ENCODE measurements at places on chromosomes 11 and 22. TPM values are rescaled to one million over a fixed set of nuclear protein-coding genes. Genes with fewer than 3 reads are reported as not detected.

GRCh38 chr11:13327421-13327820, 49.8 kb downstream of the BMAL1 start:
- H3K4me3 ChIP-seq, result no peak overlapping the region
- no peak overlapping the region for H3K27ac ChIP-seq
- no peak for DNase-seq
- no peaks in the 10 kb centered on the region for H3K27me3 ChIP-seq

- peaks cover 37% of the 10 kb centered on the region for H3K27me3 ChIP-seq
- peak overlapping the region; percentile 63 for H3K4me3 ChIP-seq
- H3K4me1 ChIP-seq, result peaks cover 43% of the 10 kb centered on the region
These were observed 760 bp upstream of the CELSR1 start for GRCh38 chr22:46537946-46538813.

DNA sequence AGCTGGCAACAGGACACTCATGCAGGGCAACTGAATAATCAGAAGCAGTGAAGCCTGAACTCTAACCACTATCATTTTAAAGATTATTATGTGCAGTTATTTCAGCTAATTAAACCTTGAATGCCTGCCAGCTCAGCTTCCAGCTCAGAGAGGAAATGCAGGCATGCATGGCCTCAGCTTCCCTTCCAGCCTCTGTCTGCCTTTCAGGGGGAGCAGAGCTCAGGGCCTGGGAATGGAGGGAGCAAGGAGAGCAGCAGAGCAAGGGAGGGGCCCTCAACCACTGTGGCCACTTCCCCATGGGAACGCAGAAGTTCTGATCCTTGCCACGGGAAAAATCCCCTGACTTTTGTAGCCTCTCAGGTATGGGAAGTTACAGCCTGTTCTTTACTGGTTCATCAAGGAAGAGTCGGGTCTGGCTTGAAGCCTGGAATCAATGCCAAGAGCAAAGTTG, 32.5 kb upstream of the APLNR start:
- H3K4me1 ChIP-seq, result peaks cover 12% of the 10 kb centered on the region
- no peak for DNase-seq
- no peak overlapping the region for H3K4me3 ChIP-seq
- H3K27me3 ChIP-seq, result no peaks in the 10 kb centered on the region

Gene PIH1D2
- total RNA-seq, result 2.2 TPM

- no peak overlapping the region for H3K27ac ChIP-seq
- H3K36me3 ChIP-seq, result no peaks in the 10 kb centered on the region
- H3K4me1 ChIP-seq, result no peaks in the 10 kb centered on the region
- DNase-seq, result no peak
These were observed 476.7 kb upstream of the CCDC179 start for GRCh38 chr11:23336961-23337360.

GRCh38 chr11:62601122-62601371, 618 bp downstream of the MTA2 start:
- peaks cover 55% of the 10 kb centered on the region for H3K4me1 ChIP-seq
- DNase-seq, result peak; percentile 88
- no peaks in the 10 kb centered on the region for H3K27me3 ChIP-seq
- peak overlapping the region; percentile 99 for H3K27ac ChIP-seq

DNA sequence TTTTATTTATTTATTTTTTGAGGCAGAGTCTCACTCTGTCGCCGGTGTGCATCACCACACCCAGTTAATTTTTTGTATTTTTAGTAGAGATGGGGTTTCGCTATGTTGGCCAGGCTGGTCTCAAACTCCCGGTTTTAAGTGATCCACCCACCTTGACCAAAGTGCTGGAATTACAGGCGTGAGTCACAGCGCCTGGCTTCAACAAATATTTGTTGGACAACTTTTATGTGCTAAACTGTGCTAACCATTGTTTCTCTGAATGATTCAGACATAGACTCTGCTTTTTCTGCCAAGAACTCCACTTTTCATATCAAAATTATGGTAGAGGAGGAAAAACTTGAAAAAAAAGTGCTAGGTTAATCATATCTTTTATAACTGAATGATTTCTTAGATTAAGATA, 36.3 kb downstream of the MMP7 start:
- H3K27me3 ChIP-seq, result no peaks in the 10 kb centered on the region
- no peaks in the 10 kb centered on the region for H3K36me3 ChIP-seq
- peaks cover 3% of the 10 kb centered on the region for H3K4me1 ChIP-seq

- no peak for DNase-seq
- H3K4me1 ChIP-seq, result no peaks in the 10 kb centered on the region
- H3K27ac ChIP-seq, result no peak overlapping the region
- H3K36me3 ChIP-seq, result no peaks in the 10 kb centered on the region
- no peak overlapping the region for H3K4me3 ChIP-seq
These were observed 612.6 kb downstream of the TBC1D22A start for GRCh38 chr22:47374901-47375575.

Gene TRIM68
- 5.6 TPM for total RNA-seq

DNA sequence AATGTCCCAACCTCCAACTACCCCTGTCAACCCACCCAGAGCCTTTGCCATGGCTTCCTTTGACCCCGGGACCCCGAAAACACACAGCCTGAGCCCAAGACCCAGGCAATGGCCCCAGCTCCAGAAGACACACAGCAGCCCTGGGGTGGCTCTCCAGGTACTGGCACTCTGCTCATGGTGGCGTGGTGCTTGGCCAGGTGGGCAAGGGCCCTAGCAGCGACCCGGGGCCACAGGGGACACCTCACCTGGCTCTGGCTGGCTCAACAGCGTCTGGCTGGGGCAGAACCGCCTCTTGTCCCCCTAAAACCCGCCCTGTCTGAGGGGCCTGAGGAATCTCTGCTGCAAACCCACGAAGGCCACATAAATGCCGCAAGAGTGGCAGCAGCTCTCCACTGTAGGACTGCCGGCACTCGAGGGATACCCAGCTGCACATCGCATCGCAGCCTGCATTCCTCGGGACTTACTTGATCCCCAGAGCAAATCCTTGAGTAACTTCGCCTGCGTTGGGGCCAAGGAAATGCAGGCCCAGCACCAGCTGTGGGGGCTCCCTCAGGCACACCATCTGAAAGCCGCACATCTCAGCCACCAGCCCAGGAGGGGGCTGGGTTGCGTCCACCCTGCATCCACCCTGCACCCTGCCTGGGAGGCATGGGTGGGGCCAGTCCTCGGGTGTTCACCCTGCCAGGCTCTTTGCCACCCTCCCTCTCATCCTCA, 23.1 kb upstream of the GNB1L start:
- H3K36me3 ChIP-seq, result no peaks in the 10 kb centered on the region
- peaks cover 54% of the 10 kb centered on the region for H3K4me1 ChIP-seq
- no peaks in the 10 kb centered on the region for H3K27me3 ChIP-seq
- H3K27ac ChIP-seq, result no peak overlapping the region
- peak; percentile 64 for DNase-seq

DNA sequence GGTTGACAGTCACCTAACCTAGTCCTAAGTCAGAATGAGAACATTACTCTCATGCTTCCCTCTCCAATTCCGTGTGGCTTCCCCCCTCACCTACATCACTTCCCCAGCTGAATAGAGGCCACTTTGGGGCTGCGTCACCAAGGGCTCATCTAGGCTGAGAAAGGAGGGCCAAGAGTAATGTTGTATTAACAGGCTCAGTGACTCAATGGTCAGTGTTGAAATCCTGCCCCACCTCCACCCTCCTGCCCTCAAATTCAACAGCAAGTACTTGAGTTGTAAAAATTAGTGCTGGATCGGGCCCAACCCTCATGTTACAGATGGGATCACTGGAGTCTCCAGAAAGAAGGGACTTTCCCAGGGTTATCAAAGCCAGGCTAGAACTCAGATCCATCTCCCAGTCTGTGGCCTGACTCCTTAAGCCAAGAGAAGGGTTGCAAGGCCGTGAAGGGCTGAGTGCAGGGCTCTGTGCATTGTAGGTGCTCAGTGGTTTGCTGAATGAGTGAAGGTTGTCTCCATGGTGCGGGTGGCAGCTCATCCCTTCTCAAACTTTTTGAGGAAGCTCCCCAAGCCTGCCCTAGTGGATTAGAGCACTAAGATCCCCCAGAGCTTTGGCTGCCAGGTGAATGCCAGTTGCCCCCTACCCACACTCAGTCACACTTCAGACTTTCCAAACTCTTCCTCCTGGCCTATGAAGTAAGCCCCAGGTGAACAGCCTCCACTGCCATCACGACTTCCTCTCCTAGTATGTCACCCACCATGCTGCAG, 3.2 kb downstream of the DGAT2 start:
- peak overlapping the region; percentile 56 for H3K27ac ChIP-seq
- H3K4me3 ChIP-seq, result no peak overlapping the region
- peaks cover 7% of the 10 kb centered on the region for H3K27me3 ChIP-seq
- H3K36me3 ChIP-seq, result no peaks in the 10 kb centered on the region

- no peak overlapping the region for H3K4me3 ChIP-seq
- H3K4me1 ChIP-seq, result no peaks in the 10 kb centered on the region
- H3K36me3 ChIP-seq, result no peaks in the 10 kb centered on the region
- no peak overlapping the region for H3K27ac ChIP-seq
- no peak for DNase-seq
These were observed 158.6 kb upstream of the CARD18 start for GRCh38 chr11:105298174-105298573.

Gene NECTIN1
- total RNA-seq, result 176 TPM

DNA sequence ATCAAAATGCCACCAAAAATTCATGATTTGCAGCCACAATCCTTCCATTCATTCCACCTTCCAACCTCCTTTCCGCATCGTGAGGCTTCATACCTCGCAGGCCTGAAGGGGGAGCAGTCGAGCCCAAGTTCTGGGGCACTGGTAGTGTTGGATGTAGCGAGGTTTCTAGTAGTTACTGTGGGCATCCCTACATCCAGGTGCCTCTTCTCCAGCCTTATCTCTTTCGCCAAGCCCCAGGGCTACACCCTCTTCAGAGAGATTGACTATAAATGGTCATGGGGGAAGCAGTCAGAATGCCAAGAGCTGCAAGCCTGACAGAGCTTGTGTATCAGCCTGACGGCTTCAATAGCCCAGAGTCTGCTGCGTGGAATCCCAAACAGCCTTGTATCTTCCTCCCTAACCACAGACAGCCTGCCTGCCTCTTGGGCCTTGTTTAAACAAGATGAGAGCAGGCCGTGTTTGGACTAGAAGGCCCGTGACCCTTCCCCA, 28.9 kb downstream of the CLMP start:
- DNase-seq, result no peak
- H3K27ac ChIP-seq, result no peak overlapping the region
- H3K4me3 ChIP-seq, result no peak overlapping the region
- H3K4me1 ChIP-seq, result no peaks in the 10 kb centered on the region

DNA sequence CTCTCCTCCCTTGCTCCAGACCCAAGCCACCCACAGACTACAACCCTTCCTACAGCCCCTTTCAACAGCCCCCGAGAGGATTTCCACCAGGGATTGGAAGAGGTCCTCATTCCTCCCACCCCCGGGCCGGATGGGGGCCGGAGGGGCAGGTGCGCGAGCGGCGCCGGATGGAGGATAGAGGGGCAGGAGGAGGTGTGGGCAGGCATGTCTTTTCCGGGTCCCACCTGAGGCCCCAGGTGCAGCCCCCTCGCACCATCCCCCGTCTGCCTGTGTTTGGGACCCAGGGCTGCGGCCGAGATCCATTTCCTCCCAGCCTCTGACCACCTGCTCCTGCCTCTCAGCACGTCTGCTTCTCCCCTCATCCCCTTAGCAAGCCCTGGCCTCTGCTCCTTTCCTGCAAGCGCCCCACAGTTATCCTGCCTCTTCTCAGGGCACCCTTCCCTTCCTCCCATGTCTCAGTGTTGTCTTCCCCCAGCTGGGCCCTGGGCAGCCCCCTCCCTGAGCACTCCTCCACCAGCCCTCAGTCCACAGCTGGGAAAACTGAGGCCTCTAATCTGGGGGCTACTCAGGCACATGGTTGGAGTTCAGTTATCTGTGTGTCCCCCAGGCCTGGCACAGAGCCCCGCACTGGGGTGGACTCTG, 19.3 kb upstream of the CBX7 start:
- H3K4me1 ChIP-seq, result peaks cover 46% of the 10 kb centered on the region
- no peaks in the 10 kb centered on the region for H3K27me3 ChIP-seq
- peak; percentile 57 for DNase-seq

DNA sequence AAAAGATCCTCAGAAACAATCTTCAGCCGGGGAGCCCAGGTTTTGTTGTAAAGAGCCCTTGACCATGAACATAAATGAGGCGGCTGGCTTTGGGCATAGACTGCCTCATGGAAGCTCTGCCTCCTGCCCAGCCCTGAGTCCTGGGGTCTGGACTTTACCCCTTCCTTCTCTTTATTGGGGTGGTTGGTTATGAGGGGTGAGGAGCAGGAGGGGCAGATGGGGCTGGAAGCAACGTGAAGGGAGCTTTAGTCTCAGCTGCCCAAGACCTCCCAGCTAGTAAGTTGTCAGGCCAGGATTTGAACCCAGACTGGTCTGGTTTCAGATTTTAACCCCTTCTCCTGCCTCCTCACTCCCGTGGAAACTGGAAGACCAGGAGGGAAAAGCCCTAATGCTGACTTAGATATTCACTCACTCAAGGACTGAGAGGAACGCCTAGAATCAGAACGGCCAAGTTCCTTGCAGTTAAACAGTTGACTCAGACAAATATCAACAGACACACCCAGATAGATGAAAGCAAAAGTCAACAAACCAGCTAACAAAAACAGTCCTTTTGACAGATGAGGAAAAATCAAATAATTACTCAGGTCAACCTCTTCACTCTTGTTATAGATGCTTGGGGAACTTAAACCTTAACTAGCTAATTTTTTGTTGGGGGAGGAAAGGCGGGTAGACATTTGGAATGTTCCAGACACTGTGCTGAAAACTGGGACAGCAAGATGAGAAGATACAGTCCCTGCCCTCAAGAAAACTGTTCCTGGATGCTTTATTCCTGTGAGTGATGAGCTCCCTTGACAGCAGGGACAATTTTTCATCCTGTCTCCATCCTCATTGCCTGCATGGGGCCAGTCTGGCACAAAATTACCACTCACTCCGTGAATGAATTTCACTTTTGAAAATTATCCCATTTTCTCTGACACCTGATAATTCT, 20.8 kb upstream of the ARRB1 start:
- no peak overlapping the region for H3K4me3 ChIP-seq
- H3K27ac ChIP-seq, result peak overlapping the region; percentile 74
- no peaks in the 10 kb centered on the region for H3K27me3 ChIP-seq
- no peaks in the 10 kb centered on the region for H3K36me3 ChIP-seq
- peaks cover 19% of the 10 kb centered on the region for H3K4me1 ChIP-seq
- no peak for DNase-seq

GRCh38 chr22:46650078-46650810, 30.1 kb downstream of the GRAMD4 start:
- H3K4me3 ChIP-seq, result no peak overlapping the region
- H3K36me3 ChIP-seq, result no peaks in the 10 kb centered on the region
- peak overlapping the region; percentile 20 for H3K27ac ChIP-seq
- DNase-seq, result no peak
- peaks cover 57% of the 10 kb centered on the region for H3K4me1 ChIP-seq

Measured in suprapubic skin (tissue), 4 donors.